ENCODE measurements at places on chromosomes 3 and 15.

DNA sequence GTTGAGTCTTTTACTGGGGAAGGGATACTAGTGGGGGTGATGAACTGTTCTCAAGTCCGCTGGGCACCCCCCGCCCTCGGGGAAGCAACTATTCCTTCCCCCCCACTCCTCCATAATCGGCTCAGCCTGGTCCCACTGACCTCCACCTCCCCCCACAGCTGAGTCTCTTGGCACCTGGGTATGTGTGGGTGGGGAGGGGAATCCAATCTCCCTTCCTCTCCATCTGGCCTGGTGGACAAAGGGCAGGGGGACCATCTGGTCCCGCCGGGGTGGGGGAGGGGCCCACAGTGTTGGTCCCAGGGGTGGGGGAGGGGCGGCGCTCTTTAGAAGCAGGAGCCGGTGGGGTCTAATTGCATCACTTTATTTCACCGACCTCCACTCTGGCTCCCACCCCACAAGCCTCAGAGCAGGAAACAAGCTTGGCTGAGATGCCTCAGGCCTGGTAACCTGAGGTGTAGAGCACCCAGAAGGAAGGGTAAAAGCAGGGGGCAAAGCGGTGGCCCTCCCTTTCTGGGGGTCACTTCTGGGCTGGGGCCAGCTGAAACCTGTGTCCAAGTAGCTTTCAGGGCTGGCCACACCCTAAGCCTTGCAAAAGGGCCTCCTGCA lies 1.0 kb upstream of the PCBP4 start:
- no peak for DNase-seq

DNA sequence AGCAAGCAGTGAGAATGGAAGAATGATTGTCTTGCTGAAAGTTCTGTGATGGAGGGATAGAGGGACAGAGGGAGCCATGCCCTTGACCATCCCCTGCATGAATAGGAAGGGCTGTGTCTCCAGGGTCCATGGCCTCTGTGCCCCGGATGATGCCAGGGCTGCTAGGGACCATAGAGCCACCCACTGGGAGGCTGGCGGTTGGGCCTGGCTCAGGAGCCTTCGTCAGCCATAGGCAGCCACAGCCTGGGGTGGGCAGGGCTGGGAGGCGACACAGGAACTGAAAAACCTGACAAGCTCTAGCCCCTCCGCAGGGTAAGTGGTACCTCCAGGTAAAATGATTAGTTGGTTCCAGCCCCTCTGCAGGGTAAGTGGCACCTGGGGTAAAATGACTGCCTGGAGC lies 19.1 kb upstream of the LAMP3 start:
- no peak for DNase-seq

GRCh38 chr3:172680684-172681083 lies 30.2 kb downstream of the NCEH1 start:
- no peak for DNase-seq

DNA sequence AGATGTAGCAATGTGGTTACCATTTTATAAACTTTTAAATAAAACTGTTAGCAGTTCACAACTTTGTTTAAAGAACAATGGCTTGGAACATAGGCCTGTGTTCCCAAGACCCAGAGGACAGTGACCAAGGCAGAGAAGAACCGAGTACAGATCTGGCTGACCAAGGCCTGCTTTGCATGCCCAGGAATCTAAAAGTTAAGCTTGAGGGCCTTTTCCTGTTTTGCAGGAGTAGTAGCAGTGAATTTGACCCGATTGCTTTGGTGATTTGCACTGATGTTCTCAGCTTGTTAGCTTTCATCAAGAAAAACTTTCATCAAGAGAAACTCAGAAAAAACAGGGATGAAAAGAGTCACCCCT lies 9.9 kb downstream of the FILIP1L start:
- no peak for DNase-seq

DNA sequence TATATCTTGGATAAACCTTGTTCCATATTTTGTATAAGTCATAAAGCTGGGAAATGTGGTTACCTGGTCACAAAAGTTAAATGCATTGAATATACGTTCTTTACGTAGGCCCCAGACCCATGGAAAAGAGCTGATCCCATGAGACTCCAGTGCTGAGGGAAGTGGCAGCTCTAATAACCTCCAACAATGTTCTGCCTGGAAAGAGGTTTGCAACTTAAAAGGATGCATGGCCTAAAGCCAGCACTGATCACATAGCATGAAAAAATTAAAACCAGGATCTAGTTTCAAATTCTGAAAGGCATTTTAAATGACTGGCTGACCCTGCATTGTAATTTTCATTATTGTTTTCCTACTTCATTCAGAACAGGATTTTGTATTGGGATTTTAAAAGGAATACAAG lies 27.9 kb upstream of the STRIT1 start:
- DNase-seq = no peak

- DNase-seq = no peak
These were observed 152.9 kb downstream of the XXYLT1 start for GRCh38 chr3:195117978-195118581.

GRCh38 chr15:76327191-76328105 lies 9.1 kb upstream of the ISL2 start:
- no peak for DNase-seq
